ENCODE measurements at places on chromosomes 12 and 14. TPM values are rescaled to one million over a fixed set of nuclear protein-coding genes. Genes with fewer than 3 reads are reported as not detected.

Gene RTN1
- polyA plus RNA-seq, result 7.6 TPM

Gene BLOC1S1
- polyA plus RNA-seq, result 153 TPM

Gene PTPN11
- 12.4 TPM for polyA plus RNA-seq

Gene FGF23
- polyA plus RNA-seq, result not detected

Gene EML5
- polyA plus RNA-seq, result 0.65 TPM

Gene ALG10B
- polyA plus RNA-seq, result 1.6 TPM

Gene NPFF
- polyA plus RNA-seq, result 0.99 TPM

Data from pancreas (tissue), 10 donors.